ENCODE measurements at places on chromosomes 1 and 21.

DNA sequence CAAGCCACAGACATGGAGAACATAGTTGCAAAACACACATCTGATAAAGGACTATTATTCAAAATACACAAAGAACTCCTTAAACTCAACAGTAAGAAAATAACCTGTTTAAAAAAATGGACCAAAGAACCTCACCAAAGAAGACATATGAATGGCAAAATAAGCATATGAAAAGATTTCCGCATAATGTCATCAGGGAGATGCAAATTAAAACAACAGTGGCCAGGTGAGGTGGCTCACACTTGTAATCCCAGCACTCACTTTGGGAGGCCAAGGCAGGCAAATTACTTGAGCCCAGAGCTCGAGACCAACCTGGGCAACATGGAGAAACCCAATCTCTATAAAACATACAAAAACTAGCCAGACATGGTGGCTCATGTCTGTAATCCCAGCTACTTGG lies 50.4 kb downstream of the PRPF38A start:
- DNase-seq: no peak

DNA sequence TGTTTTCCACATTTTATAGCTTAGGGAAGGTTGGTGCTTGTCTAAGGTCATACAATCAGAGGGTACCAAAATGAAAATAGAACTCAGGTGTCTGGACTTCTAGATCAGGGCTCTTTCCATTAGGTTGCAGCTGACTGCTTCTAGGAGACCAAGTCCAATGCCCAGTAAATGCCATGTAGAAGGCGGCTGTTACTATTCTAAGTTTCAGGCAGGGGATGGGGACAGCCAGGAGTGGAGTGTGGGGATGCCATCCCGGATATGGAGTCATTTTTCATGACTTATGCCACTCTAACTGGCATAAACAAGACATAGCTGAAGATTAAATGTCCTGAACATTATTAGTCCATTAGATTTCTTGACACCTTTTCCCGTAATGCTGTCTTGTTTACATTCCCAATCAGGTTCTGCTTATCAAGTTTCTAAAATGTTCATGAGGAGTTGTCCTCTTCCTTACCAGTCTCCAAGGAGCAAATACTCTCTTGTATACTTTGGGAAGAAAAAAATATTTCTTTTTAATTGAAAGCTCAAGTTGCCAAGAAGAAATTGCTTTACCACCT lies 31.5 kb downstream of the XCL1 start:
- no peak for DNase-seq

- no peak for DNase-seq
These were observed 19.0 kb upstream of the DUSP10 start for GRCh38 chr1:221760911-221761310.

GRCh38 chr1:51922040-51922439 lies 43.5 kb upstream of the NRDC start:
- no peak for DNase-seq

- no peak for DNase-seq
These were observed 14.0 kb downstream of the GSTM3 start for GRCh38 chr1:109726728-109727373.

GRCh38 chr1:228935198-228935663 lies 200.0 kb downstream of the RHOU start:
- no peak for DNase-seq

Measured in mesothelial cell of epicardium (in vitro differentiated cells).